ENCODE measurements at places on chromosomes 13 and 19. TPM values are rescaled to one million over a fixed set of nuclear protein-coding genes. Genes with fewer than 3 reads are reported as not detected.

Gene STOML3
- total RNA-seq: not detected

Gene TNNI3
- total RNA-seq: 36.7 TPM

Gene RXFP2
- total RNA-seq: not detected

Gene RFPL4A
- not detected for total RNA-seq

Gene KCNRG
- 0.32 TPM for total RNA-seq

Gene ZNF8
- 18.8 TPM for total RNA-seq

Gene CACNG8
- total RNA-seq: 15.7 TPM

Gene CNFN
- total RNA-seq: 9.6 TPM

Measured in WTC11 (cell line).